ENCODE measurements at places on chromosomes 3 and 15.

DNA sequence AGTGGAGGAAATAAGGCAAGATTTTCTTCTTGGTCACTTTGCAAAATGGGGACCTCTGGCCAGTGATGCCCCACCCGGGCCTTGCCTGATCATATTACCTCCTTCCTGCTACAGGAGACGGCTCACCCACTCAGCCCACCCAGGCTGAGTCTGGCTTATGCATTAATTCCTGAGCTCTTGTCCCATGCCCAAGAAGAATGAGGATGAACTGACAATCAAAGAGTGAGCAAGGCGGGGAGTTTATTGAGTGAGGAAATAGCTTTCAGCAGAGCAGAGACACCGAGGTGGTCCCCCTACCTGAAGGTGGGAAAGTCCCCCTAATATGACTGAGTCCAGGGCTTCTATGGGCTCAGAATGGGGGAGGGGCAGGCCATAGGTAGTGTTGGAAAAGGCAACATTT is 107.5 kb downstream of the EOMES start:
- DNase-seq: no peak

DNA sequence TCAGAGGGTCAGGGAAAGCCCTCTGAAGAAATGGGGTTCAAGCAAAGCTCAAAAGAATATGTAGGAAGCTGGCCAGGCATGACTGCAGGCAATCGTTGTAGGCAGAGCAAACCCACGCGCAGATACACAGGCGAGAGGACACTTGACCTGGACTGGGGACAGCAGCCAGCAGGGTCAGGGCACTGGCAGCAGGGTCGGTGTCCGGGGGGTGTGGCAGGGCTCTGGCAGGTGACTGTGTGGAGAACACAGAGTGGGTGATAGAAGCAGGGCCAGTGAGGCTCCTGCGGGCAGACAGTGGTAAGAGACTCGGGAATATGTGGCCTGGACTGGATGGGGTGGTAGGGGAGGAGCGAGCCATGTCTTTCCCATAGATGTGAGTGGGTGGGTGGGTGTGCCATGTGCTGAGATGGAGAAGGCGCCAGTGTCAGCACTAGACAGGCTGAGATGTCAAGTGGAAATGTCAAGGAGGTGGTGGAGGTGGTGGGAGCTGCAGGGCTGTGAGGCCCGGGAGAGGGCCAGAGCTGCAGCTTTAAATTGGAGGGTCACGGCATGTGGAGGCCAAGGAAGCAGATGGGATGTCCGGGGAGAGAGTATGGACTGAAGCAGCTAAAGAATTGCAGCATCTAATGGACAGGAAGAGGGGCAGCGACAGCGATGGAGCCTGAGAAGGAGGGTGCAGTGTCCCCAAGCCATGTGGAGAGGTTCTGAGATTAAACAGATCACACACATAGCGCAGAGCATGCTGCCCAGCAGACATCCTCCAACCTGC is 13.4 kb downstream of the TMEM43 start:
- no peak for DNase-seq

DNA sequence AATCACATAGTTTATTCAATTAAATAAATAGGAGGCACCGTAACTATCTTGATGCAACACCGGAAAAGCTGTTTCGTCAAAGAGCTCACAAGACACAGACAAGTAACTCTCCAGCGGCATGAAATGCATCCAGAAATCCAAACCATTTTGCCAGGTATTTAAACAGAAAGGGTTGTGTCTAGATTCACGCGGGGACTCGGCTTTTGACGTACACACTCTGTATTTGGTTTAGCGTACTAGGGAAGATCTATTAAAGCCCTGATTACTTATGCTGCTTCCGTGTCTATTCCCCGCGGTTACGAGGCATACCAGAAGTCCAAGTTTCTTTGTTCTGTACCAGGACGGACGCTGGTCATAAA is 718 bp downstream of the BNIP2 start:
- DNase-seq: no peak

DNA sequence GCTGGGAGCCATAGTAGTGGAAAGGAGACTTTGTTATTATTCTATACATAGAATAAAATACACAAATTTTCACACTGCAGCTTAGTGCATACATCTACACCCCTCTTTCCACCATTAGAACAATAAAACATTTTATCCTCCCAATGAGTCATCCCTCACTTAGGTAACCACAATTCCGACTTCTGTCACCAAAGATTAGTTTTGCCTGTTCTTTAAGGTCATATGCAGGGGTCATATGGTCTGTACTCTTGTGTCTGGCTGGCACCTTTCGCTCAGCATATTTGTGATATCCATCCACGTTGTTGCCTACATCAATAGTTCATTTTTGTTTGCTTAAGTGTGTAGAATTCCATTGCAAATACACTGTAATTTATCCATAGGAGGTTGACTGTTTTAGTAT is 399.4 kb downstream of the SHQ1 start:
- no peak for DNase-seq

DNA sequence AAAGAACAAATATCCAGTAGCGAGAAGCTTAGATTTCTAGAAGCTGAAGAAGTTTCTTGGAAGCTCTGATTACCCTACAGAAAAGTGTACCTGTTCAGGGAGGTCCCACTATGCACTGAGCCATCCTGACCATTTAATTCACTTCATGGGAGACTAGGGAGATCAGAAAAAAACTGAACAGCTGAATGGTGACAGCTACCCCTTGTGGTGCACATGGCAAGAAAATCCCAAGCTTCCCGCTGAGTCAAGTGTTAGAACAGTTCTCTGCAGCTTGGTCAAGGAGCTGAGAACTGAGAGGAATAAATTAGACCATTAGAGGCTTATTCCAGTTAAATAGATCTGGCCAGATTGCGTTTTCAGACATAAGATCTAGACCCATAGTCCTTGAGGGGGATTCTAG is 197.2 kb upstream of the VEPH1 start:
- no peak for DNase-seq

DNA sequence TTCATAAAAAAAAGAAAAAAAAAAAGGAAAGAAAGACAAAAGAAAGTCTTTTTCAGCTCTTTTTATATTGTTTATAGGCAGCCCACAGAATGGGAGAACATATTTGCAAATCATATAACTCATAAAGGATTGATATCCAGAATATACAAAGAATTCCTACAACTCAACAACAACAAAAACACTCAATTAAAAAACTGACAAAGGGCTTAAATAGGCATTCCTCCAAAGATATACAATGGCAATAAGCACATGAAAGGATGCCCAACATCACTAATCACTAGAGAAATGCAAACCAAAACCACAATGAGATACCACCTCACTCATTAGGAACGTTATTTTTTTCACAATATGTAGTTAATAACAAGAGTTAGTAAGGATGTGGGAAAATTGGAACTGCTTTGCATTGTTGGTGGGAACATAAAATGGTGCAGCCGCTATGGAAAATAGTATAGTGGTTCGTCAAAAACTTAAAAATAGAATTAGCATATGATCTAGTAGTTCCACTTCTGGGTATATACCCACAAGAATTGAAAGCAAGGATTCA is 54.2 kb upstream of the CMTM8 start:
- no peak for DNase-seq

GRCh38 chr3:41001556-41001955 is 197.7 kb upstream of the CTNNB1 start:
- no peak for DNase-seq

- DNase-seq: no peak
Observed at GRCh38 chr3:98961161-98962155, 60.0 kb upstream of the DCBLD2 start.

DNA sequence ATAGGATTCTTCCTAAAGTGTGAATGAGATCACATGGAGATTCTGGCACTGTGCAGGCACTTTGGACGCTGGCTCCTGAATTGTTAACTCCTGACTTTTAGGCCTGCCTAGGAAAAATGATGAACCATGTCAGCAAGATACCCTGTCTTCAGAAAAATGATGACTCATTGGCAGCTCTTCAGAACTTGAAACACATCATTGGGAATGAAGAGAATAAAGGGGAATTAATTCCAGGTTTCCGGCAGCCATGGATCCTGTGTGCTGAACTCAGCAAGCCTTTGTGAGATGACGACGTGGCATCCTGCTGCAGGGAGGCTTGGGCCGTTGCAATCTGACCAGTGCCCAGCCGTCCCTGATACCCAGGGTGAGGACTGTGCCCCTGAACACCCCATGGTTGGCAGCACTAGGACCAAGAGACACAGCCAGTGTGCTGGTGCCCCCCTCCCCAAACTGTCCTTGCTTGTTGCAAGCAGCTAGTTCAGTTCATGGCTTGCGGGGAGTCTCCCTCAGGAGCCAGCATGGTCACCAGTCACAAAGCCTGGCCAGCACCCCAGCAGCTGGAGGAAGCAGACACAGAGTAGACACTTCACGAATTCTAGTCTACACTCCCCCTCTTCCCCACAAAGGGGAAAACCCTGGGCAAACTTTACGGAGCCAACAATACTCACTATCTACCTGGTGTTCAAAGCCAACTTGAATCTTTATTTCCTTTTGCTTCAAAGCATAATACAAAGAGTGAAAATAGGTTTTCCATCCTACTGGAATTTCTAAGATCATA is 7.8 kb upstream of the LIPC start:
- DNase-seq: no peak

GRCh38 chr3:111762537-111762936 is 96.5 kb upstream of the PHLDB2 start:
- no peak for DNase-seq

- no peak for DNase-seq
Observed at GRCh38 chr3:172562871-172563865, 39.9 kb upstream of the TNFSF10 start.

DNA sequence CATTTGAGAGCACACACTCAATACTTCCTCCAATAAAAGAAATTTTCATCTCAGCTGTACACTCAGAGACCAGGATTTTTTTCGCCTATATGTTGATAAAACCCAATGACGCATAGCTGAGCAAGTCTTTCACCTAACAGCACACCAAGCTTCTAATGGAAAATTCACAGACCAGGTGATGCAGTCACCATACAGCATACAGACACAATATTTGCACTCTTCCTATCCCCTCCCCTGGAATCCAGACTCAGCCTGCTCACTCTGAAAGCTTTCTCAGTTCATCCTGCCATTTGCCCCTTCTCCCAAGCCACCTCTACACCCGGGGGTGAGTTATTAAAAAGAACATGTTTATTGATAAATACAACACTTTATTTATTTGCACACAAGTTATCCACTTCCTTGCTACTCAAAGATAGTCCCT is 1.7 kb downstream of the TBC1D5 start:
- DNase-seq: no peak

- DNase-seq: no peak
Observed at GRCh38 chr15:78393137-78393536, 44.9 kb upstream of the IREB2 start.

DNA sequence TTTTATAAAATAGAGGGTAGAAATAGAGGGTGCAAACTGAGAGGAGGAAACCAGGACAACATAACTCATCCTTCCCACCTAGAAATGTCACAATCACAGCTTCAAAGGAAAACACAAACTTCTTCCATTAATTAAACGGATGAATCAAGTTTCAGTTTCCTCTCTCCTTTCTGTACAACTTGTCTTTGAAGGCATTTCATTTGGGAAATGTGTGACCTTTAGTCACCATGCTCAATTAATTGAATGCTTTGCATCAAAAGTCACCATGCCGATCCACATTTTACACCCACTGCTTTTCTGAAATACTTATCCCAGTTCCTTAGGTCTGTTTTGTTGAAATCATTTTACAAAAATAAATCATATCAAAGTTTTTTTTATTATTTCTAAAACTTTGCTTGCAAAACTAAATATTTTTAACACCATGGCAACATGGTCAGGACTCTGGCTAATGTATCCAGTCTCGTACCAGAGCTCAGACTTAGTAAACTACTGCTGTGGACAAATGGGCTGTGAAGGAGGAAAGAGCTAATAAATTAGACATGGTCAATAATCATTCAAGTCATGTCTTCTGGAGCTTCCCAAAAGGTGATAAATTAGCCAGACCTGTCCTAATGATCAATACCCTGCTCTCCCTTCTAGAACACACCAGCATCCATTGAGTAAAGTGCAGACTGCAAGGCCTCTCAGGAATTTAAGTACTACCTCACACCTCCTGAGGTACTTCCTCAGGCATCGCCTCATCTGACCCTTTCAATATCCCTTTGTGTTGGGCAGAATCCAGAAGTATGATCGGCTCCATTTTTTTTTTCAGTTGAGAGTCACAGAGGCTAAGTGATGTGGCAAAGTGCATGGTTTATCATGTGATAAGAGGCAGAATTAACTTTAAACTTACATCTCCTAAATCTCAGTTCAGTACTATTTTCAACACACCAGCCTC is 161.3 kb downstream of the GREM1 start:
- DNase-seq: no peak

DNA sequence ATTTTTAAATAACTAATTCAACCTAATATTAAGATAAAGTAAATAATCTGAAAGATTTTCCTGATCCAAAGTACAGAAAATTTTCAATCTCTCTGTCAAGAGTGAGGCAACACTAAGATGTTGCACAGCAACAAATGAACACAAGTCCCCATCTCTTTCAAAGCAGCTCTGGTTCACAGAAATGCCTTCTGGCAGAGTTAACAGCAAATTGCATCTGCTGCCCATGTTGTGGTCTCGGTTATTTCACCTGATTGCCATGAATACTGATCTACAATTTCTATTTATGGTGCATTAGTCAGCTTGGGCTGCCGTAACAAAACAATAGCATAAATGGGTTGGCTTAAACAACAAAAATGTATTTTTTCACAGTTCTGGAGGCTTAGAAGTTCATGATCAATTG is 167.3 kb downstream of the BCHE start:
- DNase-seq: no peak

DNA sequence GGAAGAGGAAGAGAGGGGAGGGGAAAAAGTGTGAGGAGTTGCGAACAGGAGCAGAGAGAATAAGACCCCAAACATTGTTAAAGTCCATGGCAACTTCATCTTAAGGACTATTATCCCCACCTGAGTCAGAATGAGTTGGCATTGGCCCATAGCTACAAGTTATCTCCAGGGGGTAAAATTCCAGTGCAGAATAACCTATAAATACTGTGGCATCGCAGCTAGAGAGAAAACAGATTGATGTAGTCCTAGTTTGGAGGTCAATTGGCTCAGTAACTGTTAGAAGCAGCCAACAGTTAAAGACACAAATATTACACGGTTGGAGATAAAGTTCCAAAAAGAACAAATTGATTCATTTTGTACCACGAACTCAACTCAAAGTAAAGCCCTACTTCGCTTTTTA is 313.9 kb upstream of the CCDC54 start:
- DNase-seq: no peak

GRCh38 chr3:130258532-130258952 is 86.9 kb upstream of the COL6A5 start:
- DNase-seq: no peak

- no peak for DNase-seq
Observed at GRCh38 chr3:88336894-88337293, 187.1 kb downstream of the C3orf38 start.
